Caki2 (cell line): ENCODE measurements at places on chromosomes 1 and 21. TPM values are rescaled to one million over a fixed set of nuclear protein-coding genes. Genes with fewer than 3 reads are reported as not detected.
A peak's percentile ranks its signal among the peaks of the same experiment; 100 is the strongest.

DNA sequence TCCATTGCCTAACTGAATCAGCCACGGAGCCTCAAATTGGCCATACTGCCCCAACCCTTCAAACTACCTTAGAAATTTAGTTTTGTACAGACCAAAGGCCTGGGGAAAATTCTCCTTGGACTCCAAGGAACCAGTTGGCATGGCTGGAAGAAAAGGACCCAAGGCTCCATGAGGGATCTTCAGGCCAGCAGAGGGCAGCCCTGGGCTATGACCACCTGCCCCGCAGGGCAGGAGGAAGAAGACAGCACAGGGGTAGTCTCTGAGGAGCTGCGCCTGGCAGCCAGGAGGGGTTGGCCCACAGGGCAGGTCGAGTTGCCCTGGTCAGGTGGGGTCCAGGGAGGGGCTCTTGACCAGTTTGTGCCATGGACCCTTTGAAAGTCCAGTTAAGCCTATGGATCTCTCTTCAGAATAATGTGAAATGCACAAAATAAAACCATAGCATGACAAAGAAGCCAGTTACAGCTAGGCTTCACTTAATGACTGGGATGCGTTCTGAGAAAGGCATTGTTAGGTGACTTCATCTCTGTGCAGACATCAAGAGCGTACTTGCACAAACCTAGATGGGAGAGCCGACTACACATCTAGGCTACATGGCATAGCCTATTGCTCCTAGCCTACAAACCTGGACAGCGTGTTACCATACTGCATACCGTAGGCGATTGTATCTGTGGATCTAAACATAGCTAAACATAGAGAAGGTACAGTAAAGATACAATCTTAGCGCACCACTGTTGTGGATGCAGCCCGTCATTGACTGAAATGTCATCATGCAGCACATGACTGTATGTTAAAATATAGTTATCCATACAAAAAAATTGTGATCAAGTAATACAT is 26.1 kb downstream of the CACNA1S start:
- peak; percentile 44 for DNase-seq

- DNase-seq, result no peak
Observed at GRCh38 chr1:117782056-117782455, 147.4 kb downstream of the GDAP2 start.

DNA sequence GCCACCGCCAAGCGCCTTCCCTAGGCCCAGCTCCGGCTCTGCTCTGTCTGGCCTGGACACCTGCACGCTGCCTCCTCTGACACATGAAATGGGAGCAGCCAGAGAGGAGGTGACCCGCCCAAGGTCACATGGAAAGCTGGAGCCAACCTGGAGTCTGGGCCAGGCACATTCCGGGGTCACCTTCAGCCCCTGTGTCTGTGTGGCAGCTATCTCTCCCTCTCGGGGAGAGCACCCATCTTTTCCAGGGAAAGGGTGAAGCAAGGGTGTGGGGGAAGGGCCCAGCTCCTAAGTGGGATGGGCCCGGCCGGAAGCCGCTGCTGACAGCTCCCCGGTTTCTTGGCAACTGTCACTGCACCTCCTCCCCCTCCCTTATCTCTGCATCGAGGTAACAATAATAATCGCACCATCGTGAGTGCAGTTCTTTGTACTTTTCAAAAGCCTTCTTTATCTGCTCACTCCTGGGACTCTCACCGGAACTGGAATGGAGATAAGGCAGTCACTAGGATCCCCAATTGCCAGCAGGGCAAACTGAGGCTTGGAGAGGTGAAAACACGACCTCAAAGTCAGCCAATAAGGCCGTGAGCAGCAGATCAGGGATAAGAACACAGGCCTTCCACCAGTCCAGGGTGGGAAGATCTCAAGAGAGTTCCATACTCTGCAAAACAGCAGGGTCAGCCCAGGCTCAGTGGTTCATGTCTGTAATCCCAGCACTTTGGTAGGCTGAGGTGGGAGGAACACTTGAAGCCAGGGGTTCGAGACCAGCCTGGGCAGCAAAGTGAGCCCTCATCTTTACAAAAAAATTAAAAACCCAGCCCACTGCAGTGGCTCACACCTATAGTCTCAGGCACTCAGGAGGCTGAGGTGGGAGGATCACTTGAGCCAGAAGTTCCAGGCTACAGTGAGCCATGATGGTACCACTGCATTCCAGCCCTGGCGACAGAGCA is 36.9 kb downstream of the RAP1GAP start:
- peak; percentile 77 for DNase-seq

GRCh38 chr1:180805316-180805715 is 107.4 kb upstream of the KIAA1614 start:
- no peak for DNase-seq

GRCh38 chr1:39788426-39788757 is 273 bp downstream of the BMP8B start:
- no peak for DNase-seq

DNA sequence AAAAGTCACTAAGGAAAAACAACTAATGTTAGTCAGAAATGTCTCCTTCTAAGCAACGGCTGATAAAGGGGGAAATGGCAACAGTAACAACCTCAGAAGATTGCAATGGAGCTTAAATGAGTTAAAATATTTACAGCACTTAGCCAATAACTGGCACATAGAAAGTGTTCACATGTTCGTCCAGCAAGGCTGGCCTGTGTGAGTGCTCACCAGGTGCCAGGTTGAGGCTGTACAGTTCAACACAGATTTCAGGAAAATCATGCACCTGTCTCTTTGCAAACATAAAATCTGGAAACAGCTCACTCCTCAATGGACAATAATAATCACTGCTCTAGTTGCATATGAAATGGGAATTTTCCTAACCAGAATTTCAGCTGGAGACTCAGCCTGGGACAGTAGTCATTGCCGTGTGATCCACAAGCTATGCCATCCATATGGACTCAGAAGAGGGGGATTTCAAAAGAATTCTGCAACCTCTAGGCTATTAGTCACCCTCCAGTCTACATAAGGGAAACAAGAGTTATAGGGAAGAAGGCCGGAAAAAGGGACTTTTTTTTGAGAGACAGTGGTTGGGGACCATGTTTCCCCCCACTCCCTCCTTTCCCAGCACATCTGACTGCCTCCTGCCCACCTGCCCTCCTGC is 68.6 kb downstream of the SYDE2 start:
- DNase-seq, result no peak

DNA sequence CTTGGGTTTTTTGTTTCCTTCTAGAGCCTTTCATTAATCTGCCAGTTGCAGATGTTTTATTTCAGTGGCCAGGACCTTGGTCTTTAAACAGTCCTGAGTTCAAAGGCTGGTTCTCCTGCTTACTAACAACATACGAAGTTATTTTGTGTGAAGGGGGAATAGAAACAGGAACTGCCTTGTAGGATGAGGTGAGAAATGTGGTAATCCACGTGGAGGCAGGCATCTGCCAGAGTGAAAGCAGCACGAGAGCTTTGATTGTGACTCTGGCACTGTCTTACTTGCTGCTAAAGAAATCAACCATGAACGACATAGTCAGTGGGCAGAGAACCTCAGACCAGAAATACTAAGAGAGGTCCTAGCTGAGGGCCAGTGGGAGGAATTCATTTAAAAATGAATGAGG is 30.4 kb downstream of the TMEM63A start:
- no peak for DNase-seq

- no peak for DNase-seq
Observed at GRCh38 chr1:37069406-37069805, 35.1 kb upstream of the GRIK3 start.

DNA sequence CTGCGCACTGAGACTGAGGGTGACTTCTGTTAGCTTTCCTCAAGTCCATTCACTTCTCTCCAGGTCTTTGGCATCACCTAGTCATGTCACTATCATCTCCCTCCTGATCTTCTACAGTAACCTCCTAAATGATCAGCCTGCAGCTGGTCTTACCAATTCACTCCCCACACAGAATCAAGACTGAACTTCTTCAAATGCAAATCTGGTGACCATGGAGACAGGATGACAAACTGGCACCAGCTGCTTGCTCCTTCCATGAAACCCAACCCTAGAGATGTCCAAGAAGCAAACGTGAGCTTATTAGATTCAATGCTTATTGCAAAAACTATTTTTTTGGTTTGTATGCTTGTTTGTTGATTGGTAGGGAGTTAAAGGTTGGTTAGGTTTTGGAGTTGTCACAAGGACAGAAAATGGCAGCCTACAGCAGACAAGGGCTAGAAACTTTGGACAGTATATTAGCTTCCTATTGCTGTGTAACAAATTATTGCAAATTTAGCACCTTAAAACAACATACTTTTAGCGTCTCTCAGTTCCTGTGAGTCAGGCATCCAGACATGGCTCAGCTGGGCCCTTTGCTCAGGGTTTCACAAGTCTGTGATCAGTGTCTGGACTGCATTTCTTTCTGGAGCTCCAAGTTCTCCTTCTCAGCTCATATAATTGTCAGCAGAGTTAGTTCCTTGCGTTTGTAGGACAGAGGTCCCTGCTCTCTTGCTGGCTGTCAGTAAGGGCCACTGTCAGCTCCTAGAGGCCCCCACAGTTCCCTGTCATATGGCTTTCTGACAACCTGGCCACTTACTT is 53.3 kb upstream of the GJA8 start:
- DNase-seq, result no peak

- DNase-seq, result no peak
Observed at GRCh38 chr1:214604523-214604922, 1.5 kb downstream of the CENPF start.

DNA sequence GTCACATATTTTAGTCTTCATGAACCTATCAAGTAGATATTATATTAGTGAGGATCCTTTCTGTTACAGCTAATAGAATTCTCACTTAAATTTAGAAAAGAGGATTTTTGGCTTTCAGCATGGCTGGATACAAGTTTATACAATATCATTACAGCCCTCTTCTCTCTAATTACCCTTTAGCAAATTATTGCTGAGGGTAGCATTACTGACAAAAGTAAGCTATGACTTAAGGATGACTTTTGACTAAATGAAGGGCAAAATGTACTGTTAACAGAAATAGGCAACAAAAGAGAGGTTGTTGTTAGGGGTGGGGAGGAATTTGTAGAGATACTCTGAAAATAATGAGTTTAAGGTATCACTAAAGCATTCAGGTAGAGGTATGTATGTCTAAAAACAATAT is 85.8 kb downstream of the FNBP1L start:
- no peak for DNase-seq

- DNase-seq, result no peak
Observed at GRCh38 chr1:222210776-222211175, 337.1 kb downstream of the HHIPL2 start.

GRCh38 chr21:45572783-45573451 is 30.7 kb upstream of the SLC19A1 start:
- no peak for DNase-seq

- no peak for DNase-seq
Observed at GRCh38 chr1:6351480-6352137, 42.0 kb downstream of the ACOT7 start.

- DNase-seq, result no peak
Observed at GRCh38 chr1:116365353-116365780, 7.7 kb upstream of the ATP1A1 start.

PTAFR gene
- total RNA-seq, result 0.07 and 0.55 TPM in 2 replicates

ADGRL2 gene
- total RNA-seq, result 22.8 and 62.2 TPM in 2 replicates

TNNT2 gene
- total RNA-seq, result not detected in 2 replicates

TESK2 gene
- total RNA-seq, result 1.9 TPM in 1 of 2 replicates, not detected in the other
